Caco-2 (cell line): ENCODE measurements at places on chromosomes 7 and 10.

GRCh38 chr10:61304746-61305145 lies 148.4 kb downstream of the TMEM26 start:
- DNase-seq, result no peak

GRCh38 chr7:159098811-159099655 lies 45.6 kb downstream of the VIPR2 start:
- DNase-seq, result peak; percentile 15

GRCh38 chr7:77665161-77665560 lies 31.1 kb upstream of the RSBN1L start:
- no peak for DNase-seq

- DNase-seq, result no peak
These were observed 595.0 kb downstream of the GRM8 start for GRCh38 chr7:126657599-126658358.

- DNase-seq, result no peak
These were observed 8.3 kb upstream of the SLC18A3 start for GRCh38 chr10:49601857-49602256.

GRCh38 chr10:78278058-78278404 lies 244.4 kb downstream of the RPS24 start:
- DNase-seq, result no peak

GRCh38 chr10:103748020-103748419 lies 107.4 kb downstream of the SH3PXD2A start:
- no peak for DNase-seq

- DNase-seq, result peak; percentile 57
These were observed 95.6 kb downstream of the USP6NL start for GRCh38 chr10:11515596-11516430.

DNA sequence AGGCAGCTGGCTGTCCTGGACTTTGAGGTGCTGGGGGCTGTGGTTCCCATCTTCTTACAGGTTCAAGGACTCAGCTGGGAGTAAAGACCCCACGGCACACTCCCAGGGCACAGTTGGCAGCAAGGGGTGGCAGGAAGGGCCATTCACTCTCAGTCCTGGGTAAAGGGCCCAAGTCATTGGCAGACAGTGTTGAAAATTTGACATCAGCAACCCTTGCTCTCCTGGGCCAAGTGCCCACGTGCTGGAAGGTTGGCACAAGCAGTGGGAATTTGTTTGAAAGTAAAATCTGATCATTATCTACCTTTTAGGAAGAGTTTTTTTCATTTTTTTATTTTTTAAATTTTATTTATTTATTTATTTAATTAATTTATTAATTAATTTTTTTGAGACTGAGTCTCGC lies 241.6 kb upstream of the MKI67 start:
- DNase-seq, result no peak

DNA sequence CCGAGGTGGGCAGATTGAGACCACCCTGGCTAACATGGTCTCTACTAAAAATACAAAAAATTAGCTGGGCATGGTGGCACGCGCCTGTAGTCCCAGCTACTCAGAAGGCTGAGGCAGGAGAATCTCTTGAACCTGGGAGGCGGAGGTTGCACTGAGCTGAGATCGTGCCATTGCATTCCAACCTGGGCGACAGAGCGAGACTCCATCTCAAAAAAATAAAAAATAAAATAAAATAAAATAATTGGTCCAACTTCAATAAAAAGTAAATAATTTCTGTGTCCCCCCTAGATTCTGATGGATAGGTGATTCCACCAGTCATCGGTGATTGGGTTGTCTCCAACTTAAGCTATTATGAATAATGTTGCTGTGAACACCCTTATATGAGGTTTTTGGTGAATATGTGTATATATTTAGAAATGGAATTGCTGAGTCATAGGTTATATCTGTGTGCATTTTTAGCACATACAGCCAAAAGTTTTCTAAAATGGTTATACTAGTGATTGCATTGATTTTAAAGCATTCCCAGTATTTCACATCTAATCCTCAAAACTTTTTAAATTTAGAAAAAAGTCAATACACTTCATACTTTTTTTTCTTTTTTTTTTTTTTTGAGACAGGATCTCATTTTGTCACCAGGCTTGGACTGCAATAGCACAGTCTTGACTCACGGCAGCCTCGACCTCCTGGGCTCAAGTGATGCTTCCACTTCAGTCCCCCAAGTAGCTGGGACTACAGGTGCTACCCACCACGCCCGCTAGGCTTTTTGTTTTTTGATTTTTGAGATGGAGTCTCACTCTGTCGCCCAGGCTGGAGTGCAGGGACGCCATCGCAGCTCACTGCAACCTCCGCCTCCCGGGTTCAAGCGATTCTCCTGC lies 13.7 kb upstream of the SRPK2 start:
- no peak for DNase-seq

DNA sequence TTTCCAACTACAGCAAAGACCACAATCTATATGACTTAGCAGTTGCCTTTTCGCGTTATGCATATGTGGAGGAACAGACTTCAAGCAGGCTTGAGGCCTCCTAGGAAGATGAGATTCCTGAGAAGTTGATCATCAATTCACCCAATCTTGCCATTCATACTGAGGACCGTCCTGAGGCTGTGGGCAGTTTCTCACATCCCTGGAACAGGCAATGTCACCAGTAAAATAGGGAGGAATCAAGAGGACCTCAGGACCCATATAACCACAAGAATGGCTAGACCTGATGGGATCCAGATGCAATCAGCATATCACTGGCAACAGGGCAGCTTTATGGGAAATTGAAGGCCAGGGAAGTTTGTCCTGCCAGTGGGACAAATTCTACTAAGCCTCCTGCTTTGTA lies 17.3 kb downstream of the KDM7A start:
- no peak for DNase-seq

DNA sequence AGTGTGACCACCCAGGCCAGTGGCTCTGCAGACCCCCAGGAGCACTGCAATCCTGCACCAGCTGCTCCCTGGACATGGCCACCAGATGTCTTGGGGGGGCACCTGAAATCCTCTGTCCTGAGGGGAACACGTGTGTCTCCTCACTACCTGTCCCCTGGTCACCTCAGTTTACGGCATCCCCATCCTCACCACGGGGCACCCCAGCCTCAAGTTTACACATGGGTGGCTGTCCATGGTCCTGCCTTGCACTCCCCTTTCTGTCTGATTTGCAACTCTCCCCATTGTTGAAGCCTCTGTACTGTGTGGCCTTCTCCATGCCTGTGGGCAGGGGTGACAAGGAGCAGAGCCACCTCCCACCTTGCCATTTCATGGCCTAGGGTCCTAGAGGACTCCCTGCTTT lies 67.2 kb downstream of the RAMP3 start:
- no peak for DNase-seq

DNA sequence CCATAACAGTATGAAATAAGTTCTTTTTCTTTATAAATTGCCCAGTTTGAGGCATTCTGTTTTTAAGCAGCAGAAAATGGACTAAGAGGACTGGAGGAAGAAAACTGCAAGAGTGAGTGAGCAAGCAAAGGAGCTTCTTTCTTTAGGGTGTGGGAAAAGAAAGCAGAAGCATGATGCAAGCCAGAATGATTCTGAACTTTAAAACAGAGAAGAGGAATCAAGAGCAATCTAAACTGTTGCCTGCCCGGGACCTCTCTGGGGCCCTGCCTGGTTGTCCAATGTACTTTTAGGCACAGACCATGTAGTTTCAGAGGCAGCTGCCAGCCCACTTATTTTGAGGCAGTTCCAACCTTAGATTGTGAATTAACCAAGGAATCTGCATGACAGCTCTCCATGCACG lies 186.3 kb downstream of the PLPP4 start:
- no peak for DNase-seq

DNA sequence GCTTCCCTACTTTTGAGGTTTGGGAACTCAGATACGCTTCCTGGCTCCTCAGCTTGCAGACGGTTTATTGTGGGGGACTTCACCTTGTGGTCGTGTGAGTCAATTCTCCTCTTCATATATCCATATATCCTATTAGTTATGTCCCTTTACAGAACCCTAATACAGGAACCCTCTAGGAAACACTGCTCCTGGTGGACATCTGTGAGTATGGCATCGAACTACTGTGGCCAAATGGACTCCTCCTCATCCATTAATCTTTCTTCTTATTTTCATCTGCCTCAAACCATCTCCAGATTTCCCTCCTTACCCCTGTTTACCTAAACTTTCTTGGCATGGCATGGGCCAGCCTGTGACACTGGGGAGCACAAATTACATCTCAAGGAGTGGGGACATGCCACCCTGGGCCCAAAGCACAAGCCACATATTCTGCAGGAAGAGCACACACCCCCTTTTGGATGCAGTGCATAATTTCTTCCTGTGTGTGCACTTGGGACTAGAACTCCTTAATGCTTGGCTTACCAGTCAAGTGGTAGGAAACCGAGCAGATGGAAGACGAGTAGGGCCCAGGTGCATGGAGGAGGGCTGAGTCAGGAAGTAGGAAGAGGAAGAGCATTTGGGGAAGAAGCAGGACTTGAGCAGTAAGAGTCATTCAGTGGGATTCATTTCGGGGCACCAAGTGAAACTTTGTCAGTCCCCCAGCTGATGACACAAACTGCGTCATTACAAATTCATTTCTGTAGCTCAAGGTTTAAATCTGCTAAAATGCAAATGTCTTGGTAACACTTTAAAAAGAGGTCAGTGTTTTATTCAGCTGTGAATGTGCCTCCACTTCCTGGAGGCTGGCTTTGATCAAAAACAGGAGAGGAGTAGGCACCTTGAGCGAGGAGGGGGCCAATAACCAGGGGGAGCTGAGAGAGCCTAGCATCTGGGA lies 80.8 kb upstream of the PLXNA4 start:
- DNase-seq, result peak; percentile 15

DNA sequence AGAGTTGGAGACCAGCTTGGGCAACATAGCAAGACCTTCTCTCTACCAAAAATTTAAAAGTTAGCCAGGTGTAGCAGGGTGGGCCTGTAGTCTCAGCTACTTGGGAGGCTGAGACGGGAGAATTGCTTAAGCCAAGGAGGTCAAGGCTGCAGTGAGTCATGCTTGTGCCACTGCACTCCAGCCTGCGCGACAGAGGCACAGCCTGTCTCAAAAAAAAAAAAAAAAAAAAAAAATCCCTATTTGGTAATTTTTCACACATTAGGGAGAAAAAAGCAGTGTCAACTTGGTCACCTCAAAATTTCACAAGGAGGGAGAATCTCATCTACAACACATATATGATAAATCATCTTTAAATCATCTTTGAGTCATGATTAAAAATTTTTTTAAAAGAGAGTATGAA lies 6.4 kb upstream of the ZNF398 start:
- no peak for DNase-seq

GRCh38 chr7:21108182-21108581 lies 319.7 kb upstream of the SP4 start:
- DNase-seq, result no peak

DNA sequence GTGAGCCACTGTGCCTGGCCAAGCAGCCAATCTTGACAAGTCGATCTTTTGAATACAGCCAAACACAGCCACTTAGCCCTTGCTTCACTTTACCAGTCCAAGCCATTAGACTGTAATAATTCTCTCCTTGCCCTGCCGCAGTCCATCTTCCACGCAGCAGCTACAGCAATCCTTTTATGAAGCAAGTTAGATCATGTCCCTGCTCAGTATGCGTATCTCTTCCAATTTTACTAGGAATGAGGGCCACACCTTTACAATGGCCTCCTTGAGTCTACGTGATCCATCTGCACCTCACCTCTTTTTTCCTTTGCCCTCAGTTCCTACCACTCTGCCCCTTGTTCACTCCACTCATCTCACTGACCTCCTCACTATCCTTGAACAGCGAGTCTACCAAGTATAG lies 22.2 kb downstream of the GSAP start:
- DNase-seq, result no peak

GRCh38 chr10:88565072-88565471 lies 18.0 kb downstream of the RNLS start:
- DNase-seq, result no peak

DNA sequence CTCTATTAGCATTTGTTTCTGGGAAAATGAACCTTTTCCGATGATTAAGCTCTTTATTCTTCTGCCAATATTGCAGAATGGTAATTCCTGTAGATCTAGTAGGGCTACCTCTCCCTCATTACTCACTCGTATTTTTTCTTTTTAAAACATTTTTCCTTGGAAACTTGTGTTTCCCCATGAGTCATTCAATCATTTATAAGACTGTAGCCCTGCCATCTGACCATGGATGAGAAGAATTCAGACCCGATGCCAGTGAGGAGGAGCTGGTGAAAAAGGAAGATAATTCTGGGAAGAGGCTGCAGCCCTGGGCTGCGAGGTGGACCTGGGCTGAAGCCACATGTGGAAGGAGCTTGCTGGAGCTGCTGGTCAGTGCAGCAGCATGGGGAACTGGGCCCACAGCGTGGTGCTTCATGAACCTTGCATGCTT lies 242.8 kb downstream of the KLF6 start:
- DNase-seq, result no peak

- peak; percentile 49 for DNase-seq
These were observed 273.3 kb upstream of the LRGUK start for GRCh38 chr7:133853706-133854276.

- DNase-seq, result no peak
These were observed 125.2 kb upstream of the STEAP4 start for GRCh38 chr7:88431882-88432281.

DNA sequence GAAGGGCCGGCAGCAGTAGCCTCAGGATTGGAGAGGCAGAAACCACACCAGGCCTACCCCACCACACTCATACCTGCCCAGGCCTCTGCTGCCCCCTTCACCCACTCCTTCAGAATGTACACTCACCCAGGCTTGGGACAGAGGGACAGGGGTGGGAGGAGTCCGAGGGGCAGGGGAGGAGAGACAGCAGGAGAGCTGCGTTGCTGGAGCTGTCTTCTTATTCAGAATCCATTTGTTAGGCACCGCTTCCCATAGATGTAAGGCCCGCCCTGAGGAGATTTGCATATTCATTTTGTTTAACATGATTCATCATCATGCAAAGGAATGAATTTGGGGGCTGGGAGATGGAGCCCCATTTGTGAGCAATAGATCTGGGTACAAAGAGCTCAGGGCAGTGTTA lies 156.7 kb downstream of the CDH23 start:
- DNase-seq, result no peak

DNA sequence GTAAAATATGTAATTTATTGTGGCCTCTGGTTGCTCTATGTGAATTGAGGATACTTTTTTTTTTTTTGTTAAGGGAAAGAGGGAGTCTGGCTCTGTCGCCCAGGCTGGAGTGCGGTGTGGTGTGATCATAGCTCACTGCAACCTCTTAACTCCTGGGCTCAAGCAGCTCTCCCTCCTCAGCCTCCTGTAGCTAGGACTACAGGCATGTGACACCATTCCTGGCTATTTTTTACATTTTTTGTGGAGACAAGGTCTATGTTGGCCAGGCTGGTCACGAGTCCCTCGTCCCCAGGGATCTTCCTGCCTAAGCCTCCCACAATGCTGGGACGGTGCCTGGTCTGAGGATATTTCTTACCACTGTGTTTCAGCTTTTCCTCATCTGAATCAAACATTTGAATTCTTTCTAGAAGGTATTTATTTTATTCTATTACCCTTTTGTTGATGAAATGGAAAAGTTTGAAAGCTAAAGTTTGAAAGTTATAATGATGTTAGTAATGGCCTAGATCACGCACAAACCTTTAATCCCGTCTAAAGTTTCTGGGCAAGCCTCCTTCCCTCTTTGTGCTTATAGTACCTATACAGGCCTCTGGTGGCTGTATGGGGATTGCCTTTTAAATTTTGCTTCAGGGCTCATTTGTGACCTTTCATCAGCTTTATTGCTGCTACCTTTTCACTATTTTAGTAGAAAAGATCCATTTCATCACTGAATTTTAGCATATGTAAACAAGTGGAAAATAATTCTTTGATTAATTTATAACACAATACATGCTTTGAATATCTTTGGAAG lies 2.0 kb downstream of the IFRD1 start:
- DNase-seq, result peak; percentile 29
